Stimulated activated CD4-positive, alpha-beta T cell treated with anti-CD3 and anti-CD28 coated beads, Interleukin-1b, Interleukin-23, amount 100 ng/mL, for 4 hours (primary cell): ENCODE measurements at places on chromosomes 3 and 15.
A peak's percentile ranks its signal among the peaks of the same experiment; 100 is the strongest.

DNA sequence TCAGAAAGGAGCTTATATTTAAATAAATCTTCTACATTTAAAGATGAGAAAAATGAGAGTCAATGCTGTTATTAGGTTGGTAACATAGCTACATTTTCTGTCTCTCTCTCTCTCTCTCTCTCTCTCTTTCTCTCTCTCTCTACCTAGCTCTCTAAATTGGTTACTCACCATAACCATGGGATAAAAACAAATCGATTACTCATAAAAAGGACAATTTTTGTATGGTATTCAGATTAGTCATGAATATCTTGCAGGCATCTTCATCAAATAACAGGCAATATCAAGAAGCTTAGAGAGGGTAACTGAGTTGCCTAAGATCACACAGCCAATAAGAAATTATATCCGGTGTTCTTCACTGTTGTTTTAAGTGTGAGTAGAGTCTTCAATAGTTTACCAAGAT, 81.8 kb upstream of the ALCAM start:
- DNase-seq, result no peak

GRCh38 chr3:155244699-155245098, 48.8 kb downstream of the STRIT1 start:
- no peak for DNase-seq

DNA sequence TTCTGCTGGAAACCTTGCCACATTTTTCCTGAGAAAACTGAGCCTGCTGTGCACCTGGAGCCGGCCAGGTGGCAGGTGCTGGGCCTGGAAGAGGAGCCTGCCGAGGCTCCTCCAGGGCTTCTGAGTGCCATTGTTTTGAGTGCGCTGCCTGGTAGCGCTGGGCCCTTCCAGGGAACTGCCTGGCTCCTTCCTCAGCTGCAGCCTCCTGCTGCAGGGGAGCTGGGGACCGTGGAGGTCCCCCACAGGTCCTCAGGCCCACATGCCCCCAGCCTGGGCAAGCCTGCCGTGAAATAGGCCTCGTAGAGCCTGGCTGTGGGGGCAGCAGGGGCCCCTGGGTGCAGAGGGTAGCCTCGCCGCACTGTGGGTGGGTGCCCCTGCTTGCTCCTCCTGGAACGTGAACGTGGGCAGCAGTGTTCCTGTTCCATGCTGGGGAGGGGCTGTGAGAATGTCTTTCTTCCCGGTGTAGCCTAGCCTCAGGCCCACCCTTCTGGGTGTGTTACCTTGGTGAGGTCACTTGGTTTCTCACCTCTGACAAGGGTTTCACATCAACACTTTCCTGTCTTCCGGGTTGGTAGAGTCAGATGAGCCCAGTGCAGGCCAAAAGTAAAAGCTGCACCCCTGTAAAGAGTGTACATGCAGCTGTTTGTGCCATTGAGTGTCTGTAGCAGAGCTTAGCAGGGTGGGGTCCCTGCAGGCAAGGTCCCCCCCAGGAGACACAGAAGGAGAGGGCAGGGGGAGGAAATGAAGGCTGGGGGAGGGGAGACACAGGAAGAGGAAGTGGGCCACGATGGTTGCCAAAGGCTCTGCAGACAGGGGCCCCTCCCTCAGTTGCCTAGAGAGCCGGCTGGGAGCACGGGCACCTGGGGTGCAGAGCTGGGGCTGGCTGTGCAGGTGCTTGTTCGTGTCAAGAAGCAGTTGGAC, 34.5 kb downstream of the KLF13 start:
- peak; percentile 29 for DNase-seq

DNA sequence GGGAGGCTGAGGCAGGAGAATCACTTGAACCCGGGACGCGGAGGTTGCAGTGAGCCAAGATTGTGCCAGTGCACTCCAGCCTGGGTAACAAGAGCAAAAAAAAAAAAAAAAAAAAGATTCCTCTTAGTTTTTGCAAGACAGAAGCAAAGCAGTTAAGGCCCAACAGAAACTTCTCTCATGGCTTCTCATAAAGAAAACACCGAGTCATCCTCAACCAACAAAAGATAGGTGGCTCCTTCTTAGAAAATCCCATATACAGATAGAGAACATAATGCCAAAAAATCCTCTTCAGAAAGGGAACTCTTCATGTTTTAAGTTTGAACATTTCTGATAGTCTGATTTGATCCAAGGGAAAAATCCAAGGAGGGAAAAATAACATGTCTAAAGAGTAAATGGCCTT, 12.5 kb upstream of the SKIL start:
- no peak for DNase-seq

DNA sequence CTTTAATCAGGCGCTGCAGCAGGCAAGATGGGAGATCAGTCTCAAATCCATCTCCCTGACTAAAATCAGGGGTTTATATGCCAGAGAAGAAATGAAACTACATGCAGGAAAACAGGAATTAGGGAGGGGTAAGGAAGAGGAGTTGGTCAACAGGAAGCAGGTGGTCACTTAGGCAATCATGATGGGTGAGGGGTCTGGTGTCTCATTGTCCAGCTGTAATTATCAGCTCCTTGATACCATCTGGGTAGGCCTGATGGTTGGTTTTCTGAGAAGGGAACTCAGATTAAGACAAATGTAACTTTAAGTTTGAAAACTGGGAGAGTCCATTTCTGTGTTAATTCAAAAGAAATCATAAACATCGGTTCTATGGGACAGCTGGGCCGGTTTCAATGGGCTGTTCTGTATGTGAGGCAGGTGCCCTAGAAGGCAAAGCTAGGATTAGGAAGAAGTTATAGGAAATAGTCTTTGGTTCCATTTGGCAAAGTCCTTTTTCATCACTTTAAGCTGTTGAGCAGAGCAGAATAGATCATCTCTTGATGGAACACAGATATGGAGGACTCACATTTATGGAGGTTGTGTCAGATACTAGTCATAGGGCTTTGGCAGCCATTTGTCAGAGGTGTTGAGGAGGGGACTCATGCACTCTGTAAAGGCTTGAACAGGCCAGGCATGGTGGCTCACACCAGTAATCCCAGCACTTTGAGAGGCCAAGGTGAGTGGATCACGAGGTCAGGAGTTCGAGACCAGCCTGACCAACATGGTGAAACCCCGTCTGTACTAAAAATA, 149.4 kb downstream of the VGLL4 start:
- DNase-seq, result no peak

GRCh38 chr15:92527197-92527596, 128.4 kb downstream of the FAM174B start:
- no peak for DNase-seq

DNA sequence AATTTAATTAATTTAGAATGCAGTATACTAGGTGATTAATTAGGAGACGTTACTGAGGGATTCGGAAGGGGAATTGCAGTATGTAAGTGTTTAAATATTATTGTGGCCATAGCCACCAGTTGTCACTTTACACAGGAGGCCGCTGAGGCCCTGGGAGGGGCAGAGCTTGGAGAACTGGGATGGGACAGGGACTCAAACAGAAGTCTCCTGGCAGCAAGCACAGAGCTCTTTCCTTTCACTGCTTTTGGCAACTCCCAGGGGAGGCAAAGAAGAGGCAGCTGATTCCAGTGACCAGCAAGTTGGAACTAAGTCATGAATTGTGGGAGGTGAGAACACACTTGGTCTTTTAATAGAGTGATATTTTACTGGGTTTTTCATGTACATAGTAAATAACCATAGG, 248.6 kb downstream of the RPLP1 start:
- DNase-seq, result no peak

DNA sequence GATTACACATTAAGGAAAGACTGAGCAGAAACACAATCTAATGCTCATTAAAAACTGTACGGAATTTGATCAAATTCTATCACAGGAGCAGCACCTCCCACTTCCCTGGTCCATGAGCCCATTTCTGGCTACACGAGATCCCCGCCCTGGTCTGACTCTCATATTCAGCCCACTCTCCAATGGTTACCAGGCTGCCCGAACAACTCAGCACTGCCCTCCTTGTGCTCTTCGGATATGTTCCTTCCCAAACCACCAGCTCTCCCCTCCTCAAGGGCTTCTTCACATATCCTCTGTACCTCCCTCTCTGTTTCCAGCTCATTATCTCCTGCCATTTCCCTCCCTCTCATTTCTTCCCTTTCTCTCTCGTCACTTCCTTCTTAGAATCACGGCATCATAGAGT, 180.5 kb downstream of the RSL24D1 start:
- DNase-seq, result no peak

- no peak for DNase-seq
These were observed 23.0 kb downstream of the CPN2 start for GRCh38 chr3:194328053-194328657.

DNA sequence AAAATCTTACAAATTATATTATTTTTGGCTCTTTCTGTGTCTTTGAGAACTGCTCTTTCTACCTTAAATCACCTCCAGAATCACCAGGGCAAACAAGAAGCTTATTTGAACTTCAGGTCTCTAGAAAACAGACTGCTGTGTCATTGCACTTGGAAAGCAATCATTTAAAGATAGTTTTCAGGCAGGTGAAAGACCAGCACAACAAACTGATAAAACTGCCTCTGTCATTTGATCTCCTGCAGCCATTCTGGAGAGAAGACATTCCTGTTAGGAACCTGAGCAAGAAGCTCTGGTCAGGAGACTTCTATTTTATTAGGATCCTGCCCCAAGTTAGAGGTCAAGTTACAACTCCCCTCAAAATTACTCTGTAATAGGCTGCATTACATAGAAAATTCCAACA, 50.7 kb upstream of the AP4E1 start:
- no peak for DNase-seq

DNA sequence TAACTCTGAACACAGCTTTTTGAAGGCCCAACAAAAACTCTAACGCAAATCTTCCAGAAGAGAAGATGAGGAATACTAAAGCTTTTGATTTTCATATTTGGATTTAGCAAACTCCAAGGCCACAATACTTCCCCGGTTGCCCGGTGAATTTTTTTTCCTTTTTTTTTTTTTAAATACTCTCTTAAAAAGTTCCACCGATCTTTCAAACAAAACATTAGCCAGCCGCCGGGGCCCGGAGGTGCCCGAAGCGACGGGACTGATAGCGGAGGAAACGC, 2.3 kb downstream of the FOXL2 start:
- no peak for DNase-seq

- DNase-seq, result no peak
These were observed 128.8 kb upstream of the CHRM5 start for GRCh38 chr15:33839540-33839939.

DNA sequence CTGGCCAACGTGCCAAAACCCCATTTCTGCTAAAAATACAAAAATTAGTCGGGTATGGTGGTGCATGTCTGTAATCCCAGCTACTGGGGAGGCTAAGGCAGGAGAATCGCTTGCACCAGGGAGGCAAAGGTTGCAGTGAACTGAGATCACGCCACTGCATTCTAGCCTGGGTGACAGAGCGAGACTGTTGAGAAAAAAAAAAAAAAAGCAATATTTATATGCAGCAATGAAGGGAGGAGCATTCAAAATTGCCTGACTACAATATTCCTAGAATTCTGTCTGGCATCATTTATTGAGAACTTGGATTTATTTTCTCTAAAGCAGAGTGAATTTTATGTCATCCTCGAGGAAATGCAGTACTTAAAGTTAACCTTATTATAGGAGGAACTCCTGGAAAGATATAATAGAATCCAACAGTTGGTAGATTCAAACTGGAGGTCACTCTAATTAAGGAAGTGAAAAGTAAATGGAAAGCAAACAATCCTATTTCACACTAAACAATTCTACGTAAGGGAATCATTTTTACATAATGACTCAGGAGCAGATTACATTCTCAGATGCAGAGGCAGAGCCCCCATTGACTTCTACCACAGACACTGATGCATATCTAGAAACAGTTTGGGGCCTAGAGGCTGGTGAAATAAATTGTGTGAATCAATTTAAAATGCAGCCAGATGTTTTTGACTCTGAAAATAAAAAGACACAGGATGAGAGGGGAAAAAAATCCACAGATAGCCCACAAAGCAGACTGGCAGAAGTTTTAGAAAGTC, 82.1 kb upstream of the FHIT start:
- no peak for DNase-seq

GRCh38 chr15:34691034-34691433, 63.8 kb downstream of the GJD2 start:
- DNase-seq, result no peak

GRCh38 chr15:65979316-65979715, 110.0 kb downstream of the RAB11A start:
- no peak for DNase-seq

- DNase-seq, result no peak
These were observed 31.2 kb upstream of the TOP2B start for GRCh38 chr3:25695731-25696420.

GRCh38 chr15:90686435-90687218, 30.5 kb upstream of the BLM start:
- no peak for DNase-seq

DNA sequence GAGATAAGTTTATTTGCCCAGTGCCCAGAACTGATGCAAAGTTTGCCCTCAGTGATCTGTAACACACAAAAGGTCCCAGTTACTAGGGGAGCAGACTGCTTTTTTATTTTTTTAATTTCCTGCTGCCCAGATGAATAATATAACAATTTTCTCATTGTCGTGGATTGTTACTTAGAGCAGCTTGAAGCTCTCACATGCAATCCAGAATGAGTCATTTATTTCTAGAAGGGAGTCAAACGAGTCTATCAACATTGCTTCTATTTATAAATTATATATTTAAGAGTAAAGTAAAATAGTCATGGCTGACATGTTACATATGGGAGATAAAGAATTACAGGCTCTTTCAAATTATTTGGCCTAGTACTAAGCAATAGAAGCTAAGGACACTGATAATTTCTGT, 41.3 kb downstream of the MEIS2 start:
- no peak for DNase-seq

DNA sequence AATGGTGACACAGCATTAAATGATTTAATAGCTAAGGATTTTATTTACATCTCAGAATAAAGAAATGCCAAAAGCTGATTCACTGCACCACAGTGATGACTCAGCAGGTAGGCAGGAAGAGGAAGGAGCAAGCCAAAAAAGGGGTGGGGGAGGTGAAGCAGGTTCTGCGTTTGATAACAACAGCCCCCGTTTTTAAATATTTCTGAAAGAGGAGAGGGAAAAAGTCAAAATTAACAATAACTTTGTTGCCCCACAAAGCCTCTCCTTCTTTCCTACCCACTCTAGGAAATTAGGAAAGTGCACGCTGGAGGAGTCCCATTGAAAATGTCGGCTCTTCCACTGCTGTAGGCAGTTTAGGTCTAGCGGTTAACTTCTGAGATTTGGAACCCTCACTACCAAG, 9.9 kb upstream of the CCDC54 start:
- DNase-seq, result no peak

- no peak for DNase-seq
These were observed 6.5 kb upstream of the TMEM115 start for GRCh38 chr3:50365842-50366220.

DNA sequence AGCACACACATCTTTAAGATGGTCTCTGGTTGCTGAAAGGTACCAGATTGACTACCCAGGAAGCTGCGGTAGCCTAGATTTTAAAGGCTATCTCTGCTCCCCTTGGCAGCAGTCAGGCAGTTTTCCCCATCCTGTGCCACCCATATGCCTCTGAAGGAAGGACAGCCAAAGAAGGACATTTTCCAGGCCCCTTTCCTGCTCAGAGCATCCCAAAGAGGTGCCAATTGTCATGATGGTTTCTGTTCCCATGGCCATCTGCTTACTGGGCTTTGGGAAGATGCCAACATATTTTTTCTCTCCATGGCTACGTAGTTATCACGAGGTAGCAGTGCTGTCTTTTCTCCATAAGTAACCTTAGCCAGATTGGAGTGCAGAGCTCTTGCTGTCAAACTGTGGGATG, 39.7 kb downstream of the UNC13C start:
- DNase-seq, result no peak
